Fibroblast of skin of scalp (primary cell): ENCODE measurements at places on chromosomes 3 and 15.

GRCh38 chr15:56051676-56052075 is 58.3 kb upstream of the NEDD4 start:
- DNase-seq: no peak

DNA sequence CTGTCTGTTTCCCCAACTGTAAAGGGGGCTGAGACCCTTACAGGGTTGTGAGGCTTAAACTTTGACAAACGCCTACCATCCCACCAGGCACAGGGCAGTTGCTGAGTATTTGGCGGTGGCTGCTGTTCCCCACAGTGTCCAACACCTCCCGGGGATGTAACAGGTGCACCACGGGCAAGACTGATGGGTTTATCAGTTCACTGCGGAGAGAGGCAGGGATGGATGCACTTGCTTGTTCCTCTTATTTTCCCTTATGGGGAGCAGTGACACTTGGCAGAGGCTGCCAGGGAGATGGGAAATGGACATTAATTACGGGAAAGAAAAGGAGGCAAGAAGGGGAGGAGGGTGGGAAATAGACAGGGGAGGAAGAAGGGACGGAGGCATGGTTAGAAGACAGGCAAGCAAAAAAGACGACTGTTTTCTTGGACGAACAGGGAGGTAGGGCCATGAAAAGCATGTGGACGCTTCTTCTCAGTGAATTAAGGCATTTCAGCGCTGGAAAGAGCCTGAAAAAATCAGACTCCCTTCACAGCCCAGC is 16.6 kb upstream of the ADIPOQ start:
- DNase-seq: no peak

- no peak for DNase-seq
Observed at GRCh38 chr3:137647179-137647578, 116.9 kb upstream of the SOX14 start.

- DNase-seq: no peak
Observed at GRCh38 chr3:119649761-119650160, 10.6 kb downstream of the POPDC2 start.

GRCh38 chr3:142188846-142189245 is 36.5 kb downstream of the GK5 start:
- no peak for DNase-seq

DNA sequence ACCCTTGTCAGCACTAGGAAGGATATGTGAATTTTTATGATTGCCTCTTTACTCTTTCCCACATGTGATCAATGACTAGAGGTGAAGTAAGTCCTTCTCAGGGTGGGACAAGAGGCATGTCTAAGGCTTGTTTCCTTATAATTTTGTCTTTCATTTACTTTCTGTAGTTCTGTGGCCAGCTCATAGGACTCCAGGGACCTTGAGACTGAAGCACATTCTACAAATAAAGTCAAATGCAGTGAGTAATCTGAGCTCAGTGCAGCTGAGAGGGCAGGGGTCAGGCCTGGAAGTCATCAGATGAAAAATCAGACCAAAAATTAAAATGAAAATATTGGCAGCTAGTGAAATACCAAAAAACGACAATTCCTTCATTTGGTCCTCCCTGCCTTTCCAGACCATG is 424.7 kb upstream of the THBS1 start:
- DNase-seq: peak; percentile 87

GRCh38 chr15:68285259-68285980 is 7.9 kb downstream of the FEM1B start:
- DNase-seq: no peak

- no peak for DNase-seq
Observed at GRCh38 chr3:155404486-155404885, 111.0 kb upstream of the STRIT1 start.

DNA sequence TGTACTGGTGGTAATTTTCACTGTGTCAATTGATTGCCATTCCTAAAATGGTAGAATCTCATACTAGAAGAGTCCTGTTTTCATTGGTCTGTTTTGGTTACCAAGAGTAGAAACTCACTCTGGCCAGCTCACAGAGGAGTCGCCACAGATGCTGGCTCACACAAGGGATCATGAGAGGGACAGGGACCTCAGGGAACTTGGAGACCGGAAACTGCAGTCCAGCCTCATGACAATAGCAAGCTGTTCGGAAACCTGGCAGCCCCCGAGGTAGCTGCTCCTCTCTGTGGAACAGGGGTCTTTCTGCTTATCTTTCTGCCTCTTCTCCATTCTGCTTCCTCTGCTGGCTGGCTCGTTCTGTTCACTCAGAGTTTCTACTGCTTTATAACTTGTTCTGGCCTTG is 192.9 kb downstream of the PLCL2 start:
- no peak for DNase-seq

DNA sequence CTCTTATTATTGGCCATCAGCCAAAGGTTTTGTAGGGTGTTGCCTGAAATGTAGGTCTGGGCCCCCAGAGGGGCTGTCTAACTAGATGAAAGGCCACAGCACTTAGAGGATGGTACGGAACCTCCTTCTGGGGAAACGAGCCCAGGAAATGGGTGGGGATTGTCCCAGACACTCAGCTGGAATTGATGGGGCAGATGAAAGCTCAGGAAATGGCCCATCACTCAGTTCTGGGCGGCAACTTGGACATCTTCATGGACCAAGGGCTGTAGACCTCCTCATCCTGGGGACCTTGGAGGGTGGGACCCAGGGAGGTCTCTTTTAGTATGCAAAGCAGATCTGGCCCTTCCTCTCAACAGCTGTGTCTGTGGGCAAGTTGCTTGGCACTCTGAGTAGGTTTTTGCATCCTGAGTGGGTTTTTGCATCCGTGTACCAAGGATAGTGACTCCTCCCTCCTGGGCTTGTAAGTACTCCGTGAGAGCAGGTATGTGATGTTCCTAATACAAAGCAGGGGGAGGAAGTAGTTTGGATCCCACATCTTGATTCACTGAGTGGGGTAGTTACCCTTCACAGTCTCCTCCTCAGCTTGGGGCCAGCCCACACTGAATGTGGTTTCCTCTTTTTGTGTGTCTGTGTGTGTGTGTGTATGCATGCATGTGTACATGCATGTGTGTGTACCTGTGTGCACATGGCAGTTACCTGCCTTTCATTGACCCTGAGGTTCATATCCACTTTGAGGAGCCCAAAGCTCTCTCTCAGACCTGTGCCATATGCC is 292.0 kb downstream of the RPLP1 start:
- no peak for DNase-seq

- DNase-seq: no peak
Observed at GRCh38 chr3:190621927-190622326, 108.0 kb downstream of the IL1RAP start.

GRCh38 chr3:165254812-165255211 is 58.6 kb upstream of the SLITRK3 start:
- DNase-seq: peak; percentile 2

GRCh38 chr3:154926721-154927120 is 153.4 kb upstream of the MME start:
- no peak for DNase-seq

DNA sequence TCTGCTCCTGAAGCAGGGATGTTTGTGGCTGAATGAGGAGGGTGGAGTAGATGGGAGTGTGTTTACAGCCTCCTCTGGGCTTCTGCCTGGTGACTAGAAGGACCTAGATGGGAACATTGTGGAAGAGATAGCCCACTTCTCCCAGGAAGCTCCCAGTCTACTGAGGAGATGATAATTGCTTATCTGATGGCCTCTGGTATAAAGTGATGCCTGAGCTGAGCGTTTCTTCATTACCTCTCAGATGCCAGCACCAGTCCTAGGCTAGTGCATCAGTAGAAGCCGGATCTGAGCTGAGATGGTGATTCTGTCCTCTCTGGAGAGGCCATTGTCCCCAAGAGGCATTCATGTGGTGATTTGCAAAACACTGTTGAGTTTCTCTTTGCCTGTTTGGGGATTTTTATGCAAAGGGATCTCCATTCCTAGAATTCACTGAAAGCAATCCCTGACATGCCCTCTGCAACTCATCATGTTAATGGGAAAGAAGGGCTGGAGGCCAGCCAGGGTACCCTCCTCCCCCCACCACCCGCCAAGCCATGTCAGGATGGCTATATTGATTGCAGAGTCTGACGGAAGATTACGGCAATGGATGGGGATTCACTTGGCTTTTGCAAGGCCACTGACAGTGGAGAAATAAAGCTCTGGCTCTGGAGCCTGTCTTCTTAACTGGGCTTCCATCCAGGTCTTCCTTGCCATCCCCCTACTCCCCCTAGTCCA is 166.4 kb upstream of the ROPN1 start:
- DNase-seq: no peak

GRCh38 chr3:43692971-43693370 is 2.2 kb downstream of the ABHD5 start:
- no peak for DNase-seq

DNA sequence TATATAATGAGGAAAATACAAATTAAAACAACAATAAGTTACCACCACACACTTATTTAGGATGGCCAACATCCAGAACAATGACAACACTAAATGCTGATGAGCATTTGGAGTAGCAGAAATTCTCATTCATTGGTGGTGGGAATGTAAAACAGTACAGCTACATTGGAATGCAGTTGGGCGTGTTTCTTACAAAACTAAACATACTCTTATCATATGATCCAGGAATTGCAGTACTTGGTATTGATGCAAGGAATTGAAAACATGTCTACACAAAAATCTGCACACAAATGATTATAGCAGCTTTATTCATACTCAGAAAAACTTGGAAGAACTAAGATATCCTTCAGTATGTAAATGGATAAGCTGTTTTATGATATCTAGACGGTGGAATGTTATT is 594.2 kb downstream of the ZBBX start:
- DNase-seq: peak; percentile 7

DNA sequence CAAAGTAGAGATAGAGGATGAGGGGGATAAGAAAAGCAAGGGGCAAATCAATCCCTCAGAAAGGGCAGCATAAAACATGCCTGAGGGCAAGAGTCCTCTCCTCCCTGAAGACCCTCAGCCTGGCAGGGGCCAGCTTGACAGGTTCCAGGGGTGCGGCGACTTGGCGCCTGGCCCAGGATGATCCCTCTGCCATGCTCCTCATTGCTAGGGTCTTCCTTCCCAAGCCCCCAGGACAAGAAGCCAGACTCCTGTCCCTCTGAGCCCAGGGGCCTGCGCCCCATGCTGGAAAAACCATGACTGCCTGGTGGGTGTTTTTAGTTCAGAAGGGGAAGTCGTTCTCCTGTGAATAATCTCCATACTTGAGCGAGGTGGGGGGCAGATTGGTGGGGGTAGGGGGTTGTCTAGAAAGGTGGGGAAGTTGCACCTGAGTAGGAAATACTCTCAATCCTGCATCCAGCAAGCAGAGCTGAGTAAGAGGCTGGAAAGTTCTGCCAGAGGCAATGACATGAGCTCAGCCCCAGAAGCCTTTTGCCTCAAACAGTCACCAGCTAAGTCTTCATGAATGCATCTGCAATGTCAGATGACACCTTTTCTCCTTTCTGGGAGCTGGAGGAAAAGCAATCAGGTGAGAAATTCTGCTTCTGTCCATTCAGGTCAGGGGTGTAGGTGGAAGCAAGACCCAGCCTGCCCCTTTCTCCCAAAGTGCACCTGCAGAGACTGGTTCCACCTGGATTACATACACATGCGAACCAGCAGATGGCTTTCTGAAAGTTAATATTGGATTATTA is 18.3 kb downstream of the SLC12A8 start:
- no peak for DNase-seq

DNA sequence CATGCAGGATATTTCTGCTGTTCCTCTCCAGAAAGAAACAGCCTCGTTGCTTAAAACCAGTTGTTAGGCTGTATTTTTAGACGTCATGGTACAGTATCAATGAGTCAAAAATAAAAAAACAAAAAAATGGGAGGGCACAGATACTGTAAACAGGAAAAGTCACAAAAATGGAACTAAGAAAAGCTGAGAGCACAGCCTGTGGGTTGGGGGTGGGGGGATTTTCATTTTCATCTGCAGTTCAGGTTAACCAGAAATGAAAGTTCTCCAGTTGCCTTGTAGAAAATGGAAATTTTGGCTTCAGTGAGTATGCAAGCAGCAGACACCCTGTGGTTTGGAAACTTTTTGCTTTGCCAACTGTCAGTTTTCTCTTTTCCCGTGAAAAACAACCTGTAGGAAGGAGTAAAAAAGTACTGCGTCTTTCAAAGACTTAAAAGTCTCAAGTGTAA is 59.0 kb downstream of the FRMD4B start:
- no peak for DNase-seq

DNA sequence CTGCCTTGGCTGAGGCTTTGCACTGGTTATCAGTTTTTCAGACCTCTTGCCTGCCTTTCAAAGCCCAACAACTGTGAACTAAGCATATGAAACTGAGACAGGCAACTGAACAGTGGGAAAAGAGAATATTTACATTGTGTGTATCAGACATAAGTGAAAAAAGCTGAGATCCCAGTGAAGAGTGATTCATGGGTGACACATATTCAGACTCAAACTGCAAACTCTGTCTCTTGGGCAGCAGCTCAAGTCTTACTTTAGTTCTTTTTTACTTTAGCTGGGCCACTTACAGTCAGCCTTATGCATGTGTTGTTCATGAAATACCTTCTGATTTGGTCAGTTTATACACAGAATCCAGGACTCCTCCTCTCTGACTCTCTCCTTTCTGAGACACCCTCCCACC is 19.2 kb downstream of the SUCLG2 start:
- peak; percentile 88 for DNase-seq

DNA sequence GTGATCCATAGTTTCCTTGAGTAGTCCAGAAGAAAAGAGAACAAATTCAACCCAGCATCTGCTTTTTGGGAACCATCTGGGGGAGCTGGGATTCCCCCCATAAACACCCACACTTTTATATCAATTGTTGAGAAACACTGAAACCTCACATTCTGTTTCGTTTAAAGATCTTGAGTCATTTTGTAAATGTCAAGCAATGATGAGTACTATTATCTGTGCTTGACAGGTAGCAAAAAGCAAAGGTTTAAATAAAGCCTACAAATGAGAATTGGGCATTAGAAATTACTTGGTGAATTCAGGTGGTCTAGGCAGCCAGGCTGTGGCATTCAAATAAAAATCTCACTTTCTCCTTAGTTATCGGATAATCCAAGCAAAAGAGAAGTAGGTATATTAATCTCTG is 75.7 kb downstream of the TMEM266 start:
- DNase-seq: no peak

DNA sequence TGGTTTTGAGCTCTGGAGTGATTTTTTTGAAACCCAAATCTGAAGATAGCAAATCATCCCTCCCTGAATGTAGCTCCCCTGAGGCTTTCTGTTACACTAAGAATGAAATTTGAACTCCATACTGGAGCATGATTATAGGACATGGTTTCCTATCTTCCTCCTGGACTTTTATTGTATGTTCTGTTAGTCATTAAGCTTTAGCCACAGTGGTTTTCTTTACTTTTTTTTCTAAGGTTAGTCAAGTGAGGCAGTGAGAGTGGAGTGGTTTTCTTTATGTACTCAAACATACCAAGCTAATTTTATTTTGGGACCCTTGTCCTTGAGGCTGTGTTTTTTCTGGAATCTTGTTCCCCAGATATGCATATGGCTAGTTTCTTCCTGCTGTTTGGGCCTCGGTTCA is 55.2 kb upstream of the FRMD4B start:
- no peak for DNase-seq

- no peak for DNase-seq
Observed at GRCh38 chr3:197424674-197425484, 126.5 kb upstream of the DLG1 start.

GRCh38 chr3:37491343-37491742 is 317.0 kb upstream of the LRRFIP2 start:
- DNase-seq: no peak

- DNase-seq: peak; percentile 34
Observed at GRCh38 chr3:14374444-14374883, 27.9 kb upstream of the SLC6A6 start.

GRCh38 chr15:35911052-35911777 is 365.2 kb upstream of the DPH6 start:
- no peak for DNase-seq

GRCh38 chr15:80766275-80766674 is 12.9 kb upstream of the CEMIP start:
- no peak for DNase-seq
